ENCODE measurements at places on chromosomes 1 and 21.

- no peak for DNase-seq
Measured at GRCh38 chr21:42229676-42230075, 10.7 kb downstream of the ABCG1 start.

GRCh38 chr1:63545780-63546179, 22.5 kb downstream of the EFCAB7 start:
- peak; percentile 27 for DNase-seq

DNA sequence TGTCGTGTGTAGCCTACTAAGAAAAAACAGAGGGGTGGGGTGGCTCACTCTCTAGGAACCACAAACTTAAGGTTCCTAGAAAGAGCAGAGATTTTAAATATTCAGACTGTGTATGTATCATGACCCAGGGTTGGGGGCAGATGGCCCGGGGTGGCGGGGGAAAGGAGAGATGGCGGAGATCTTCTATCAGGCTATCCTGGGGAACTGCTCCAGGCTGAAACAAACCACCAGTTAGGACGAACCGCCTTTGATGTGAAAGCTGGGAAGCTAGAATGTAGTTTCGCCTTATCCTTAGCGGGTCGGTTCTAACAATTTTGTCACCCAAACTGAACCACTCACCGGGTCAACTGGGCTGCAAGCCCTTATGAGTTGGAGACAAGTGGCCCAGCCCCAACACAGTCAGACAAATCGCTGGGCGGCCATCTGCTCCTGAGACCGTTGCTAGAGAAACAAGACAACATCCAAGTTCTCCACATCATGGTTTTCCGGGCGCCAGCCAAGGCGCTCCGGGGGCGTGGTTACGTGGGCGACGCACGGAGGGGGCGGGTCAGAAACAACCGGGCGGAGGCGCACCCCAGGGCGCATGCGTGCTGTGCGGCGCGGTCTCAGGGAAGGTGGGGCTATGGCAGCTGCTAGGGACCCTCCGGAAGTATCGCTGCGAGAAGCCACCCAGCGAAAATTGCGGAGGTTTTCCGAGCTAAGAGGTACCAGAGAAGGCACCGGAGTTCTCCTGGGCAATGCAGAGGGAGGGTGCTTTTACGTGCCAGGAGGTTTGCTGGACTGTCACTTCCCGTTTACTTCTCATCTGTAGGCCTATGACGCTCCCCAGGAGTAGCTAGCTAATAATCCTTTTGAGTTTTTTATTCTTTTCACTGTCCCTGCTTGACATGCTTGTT, at the start of the genes FPGT and LRRIQ3:
TSS of gene FPGT (plus strand) at position 586 of the 896 bp plus-strand sequence. CDS start at position 623, 37 bp downstream.
TSS of gene LRRIQ3 (minus strand) at position 520 of the 896 bp plus-strand sequence. CDS start 14,492 bp downstream, outside the sequence.
- DNase-seq, result peak; percentile 95

DNA sequence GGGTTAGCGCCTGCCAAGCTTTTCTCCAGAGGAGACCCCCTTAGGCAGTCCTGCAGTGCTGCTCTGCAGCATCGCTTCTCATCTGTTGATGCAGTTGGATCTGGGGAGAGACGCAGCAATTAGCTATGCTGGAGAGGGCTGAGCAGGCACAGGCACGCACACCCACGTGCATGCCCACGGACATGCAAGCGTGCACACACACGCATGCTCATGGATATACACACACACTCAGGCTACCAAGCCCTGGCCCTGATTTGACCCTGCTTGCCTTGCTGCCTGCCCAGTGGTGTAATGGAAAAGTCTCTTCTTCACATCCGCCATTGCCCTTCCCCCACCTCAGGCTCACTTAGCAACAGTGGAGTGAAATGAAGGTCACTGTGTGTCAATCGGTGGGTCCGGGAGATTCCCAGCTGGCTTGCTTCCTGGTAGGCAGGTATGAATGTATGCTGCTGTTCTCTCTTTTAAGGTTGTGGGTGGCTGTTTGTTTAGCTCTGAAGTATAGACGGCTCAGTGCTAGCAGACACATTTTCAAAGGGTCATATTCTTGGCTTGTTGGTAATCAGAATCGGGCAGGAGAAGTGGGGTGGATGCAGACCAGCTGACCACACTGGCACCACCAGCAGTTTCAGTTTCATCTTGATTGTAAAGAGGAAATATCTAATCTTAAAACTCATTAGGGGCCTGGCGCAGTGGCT, 9.5 kb downstream of the ATP1B1 start:
- DNase-seq, result peak; percentile 55

GRCh38 chr1:27563591-27564471, 40.1 kb downstream of the AHDC1 start:
- no peak for DNase-seq

DNA sequence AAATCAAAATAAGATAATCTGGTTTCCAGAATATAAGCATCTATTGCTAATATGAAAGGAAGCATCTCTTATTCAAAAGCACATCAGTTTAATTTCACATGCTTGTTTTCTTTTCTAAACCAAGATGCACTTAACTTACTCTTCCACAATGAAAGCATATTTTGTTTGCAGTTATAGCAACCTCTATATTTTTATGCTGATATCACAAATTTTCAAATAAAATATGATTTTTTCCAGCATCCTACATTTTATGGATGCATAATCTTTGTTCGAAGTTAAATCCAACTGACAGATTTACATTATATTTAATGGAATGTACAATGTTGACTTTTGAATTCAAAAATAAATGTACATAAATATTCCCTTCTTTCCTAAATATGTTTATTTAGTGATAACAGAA, 978.3 kb upstream of the B3GALT2 start:
- no peak for DNase-seq

- DNase-seq, result no peak
Measured at GRCh38 chr1:54842206-54842915, 41.2 kb upstream of the TTC22 start.

DNA sequence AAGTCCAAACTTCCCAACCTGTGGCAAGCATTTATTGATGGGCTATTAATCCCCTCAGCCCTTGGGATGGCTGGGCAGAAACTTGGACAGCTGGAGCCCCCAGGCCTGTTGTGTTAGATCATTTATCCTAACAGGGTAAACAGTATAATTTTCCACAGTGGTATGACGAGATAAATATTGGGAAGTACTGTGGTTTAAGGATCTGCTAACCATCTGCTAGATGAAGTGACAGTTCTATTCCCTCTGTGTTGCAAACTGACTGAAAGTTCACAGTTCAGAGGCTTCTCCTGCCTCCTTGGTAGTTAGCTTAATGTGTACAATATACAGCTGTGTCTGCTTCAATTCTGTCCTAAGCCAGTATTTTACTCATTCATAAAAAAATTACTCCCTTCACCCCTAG, 127.5 kb upstream of the CHODL start:
- DNase-seq, result no peak

- peak; percentile 8 for DNase-seq
Measured at GRCh38 chr1:55931081-55931940, 648.1 kb downstream of the PLPP3 start.

GRCh38 chr1:160009801-160010200, 22.0 kb downstream of the PIGM start:
- no peak for DNase-seq

DNA sequence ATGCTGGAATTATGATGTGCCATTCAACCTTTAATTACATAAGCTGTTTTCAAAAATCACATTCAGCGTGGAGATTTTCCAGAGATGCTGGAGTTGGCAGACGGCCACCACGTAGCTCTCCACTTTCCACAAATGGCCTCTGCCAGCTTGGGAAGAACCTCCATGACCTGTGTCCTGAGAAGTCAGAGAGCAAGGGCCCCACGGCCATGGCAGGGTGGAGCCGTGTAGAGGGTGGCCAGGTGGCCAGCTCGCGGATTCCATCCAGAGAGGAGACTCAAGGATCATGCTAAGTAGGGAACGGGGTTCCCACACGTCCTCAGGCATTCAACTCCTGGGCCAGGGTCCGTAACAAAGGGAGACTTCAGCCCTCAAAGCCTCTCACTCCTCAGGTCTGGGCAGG, 1.3 kb upstream of the GALE start:
- no peak for DNase-seq

GRCh38 chr1:5985250-5985649, 7.0 kb downstream of the NPHP4 start:
- no peak for DNase-seq

- no peak for DNase-seq
Measured at GRCh38 chr1:33295023-33295422, 25.9 kb downstream of the A3GALT2 start.

DNA sequence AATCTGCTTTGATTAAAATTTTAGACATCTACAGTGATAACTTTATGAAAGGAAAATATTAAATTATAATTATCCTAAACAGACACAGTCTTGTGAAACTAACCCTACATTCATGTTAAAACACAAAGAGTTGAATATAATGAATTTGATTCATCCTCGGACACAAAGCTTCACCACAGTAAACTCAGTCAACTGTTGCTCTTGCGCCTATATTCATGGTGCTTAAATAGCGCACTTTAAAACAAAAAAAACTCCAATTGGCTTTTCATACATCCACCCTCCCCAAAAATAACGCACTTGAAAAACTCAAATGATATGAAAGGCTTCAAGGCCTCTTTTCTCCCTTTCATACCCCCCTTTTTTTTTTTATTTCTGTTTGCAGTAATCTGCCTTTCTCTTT, 260.3 kb downstream of the FAF1 start:
- DNase-seq, result no peak

DNA sequence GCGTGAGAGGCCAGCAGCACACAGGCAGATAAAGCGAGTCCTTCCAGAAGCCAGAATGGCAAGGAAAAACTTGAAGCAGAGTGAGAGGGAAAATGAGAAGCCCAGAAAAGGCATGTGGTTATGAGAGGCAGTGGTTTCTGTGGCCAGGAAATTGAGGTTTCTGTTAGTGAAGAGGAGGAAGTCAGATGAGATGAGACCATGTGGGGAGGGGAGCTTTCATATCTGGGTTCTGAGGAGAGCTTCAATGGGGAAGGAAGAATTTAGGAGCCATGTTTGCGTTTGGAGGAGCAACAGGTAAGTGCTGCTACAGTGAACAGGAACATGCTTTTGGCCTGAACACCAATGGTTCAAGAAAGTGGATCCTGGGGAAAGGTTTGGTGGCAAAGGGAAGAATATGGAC, 6.1 kb upstream of the CD1A start:
- no peak for DNase-seq

GRCh38 chr1:65044411-65044810, 78.1 kb upstream of the JAK1 start:
- DNase-seq, result no peak

- DNase-seq, result no peak
Measured at GRCh38 chr1:55618199-55618598, 403.0 kb upstream of the USP24 start.

DNA sequence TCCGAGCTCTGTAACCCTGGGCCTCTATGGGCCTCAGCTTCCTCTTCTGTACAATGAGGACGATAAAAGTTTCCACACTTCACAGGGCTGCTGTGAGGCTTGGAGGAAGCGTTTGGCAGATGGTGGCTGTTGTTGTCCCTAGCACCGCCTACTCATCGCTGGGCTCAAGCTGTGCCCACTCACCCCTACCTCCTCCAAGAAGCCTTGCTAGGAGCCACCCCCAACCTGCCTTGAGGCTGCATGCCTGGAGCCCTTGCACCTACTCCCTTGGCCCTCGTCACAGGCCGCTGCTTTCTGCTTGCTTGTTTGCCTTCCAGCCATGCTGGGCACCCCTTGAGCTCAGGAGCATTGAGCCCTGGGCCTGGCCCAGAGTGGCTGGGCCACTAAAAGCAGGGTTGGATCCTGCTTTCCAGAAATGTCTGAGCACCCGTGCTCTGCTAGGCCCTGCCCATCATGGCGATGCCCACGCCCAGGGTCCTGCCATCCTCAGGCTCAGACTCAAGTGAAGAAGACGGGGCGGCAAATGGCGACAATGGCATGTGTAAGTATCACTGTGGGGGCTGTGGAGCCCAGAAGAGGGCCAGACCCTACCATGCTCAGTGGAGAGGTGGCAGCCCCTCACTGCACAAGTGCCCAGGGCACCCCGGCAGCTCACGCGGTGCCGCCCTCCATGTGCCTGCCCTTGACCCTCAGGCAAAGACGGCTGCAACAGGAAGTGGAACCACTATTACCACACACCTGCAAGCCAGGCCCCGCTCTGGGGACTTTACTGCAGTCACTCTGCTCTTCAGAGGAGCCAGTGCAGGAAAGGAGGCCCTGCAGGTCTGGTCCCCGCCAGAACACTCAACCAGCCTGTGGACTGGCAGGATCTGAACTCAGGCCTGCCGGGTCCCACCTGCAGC, 9.5 kb downstream of the SH3BGRL3 start:
- DNase-seq, result no peak

DNA sequence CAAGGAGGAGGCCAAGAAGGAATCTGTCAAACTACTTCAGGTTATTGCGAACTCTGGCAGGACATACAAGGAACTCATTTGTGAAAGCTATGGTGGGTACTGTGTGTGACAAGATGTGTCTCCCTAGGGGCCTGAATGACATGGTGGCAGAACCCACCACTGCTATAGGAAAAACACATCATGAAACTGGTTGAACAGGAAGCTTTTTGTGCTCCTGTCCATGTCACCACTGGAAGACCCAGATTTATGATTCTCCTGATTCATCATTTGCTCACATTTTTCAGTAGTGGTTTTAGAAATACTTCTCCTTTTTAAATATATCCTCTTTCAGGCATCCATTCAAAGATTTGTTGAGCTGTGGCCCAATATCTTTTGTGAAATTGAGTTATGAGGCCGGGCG, 23.6 kb downstream of the ARMH1 start:
- DNase-seq, result no peak

GRCh38 chr1:73511038-73511437, 686.9 kb downstream of the LRRIQ3 start:
- no peak for DNase-seq

- DNase-seq, result no peak
Measured at GRCh38 chr21:33267250-33267649, 1.1 kb downstream of the IL10RB start.

- no peak for DNase-seq
Measured at GRCh38 chr1:66873111-66873510, 51.5 kb downstream of the DNAI4 start.

DNA sequence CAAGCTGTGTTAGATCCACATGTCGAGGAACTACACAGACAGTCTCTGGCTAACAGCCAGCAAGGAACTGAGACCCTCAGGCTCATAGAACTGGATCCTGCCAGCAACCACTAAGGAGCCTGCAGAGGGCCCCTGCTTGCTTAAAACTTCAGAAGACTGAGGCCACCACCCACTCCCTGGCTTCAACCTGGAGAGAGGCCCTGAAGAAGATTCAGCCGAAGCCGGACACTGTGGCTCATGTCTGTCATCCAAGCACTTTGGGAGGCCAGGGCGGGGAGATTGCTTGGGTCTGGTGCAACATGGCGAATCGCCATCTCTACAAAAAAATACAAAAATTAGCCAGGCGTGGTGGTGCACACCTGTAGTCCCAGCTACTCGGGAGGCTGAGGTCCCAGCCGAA, 92.6 kb upstream of the TMPRSS2 start:
- no peak for DNase-seq

DNA sequence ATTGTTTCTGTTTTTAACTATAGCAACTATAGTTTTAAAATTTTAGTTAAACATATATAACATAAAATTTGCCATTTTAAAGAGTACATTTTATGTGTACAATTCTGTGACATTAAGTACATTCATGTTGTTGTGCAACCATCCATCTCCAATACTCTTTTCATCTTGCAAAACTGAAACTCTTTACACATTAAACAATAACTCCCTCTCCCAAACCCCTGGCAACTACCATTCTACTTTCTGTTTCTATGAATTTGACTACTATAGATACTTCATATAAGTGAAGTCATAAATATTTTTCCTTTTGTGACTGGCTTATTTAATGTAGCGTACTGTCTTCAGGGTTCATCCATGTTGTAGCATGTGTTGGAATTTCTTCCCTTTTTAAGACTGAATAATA, 25.9 kb downstream of the PCBP3 start:
- no peak for DNase-seq
